ENCODE measurements at places on chromosomes 3 and 15. TPM values are rescaled to one million over a fixed set of nuclear protein-coding genes. Genes with fewer than 3 reads are reported as not detected.

DNA sequence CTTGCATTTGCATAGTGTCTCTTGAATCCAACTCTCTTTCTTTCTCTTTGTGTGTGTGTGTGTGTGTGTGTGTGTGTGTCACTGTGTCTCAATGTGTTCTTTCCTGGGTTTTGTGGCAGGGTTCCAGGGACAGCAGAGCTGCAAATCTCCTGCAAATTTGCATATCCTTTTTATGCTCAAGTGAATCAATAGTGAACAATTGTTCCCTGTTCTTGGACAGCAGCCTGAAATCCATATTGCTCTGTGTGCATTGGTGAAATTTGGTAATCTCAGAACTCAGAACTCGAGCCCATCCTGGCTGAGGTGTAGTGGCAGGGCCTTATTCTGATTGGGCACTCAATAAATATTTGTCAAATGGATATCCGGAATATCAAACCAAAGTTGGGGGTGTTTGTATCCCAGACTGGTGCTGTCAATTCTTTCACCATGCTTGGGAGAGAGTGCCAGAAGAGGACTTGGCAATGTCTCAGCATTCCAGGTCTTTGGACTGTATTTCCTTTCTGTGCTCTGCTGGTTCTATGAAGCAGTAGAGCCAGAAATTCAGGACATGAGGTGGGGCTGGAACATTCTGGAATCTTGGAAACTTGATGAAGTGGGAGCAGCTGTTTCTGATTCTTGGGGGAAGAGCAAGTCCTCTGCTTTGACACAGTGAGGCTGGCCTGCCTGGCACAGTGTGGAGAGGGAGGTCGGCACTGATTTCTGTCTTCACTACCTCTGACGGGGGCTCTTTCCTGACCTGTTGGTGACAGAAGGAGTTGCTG, 380.6 kb upstream of the C2CD4B start:
- DNase-seq = peak; percentile 91

DNA sequence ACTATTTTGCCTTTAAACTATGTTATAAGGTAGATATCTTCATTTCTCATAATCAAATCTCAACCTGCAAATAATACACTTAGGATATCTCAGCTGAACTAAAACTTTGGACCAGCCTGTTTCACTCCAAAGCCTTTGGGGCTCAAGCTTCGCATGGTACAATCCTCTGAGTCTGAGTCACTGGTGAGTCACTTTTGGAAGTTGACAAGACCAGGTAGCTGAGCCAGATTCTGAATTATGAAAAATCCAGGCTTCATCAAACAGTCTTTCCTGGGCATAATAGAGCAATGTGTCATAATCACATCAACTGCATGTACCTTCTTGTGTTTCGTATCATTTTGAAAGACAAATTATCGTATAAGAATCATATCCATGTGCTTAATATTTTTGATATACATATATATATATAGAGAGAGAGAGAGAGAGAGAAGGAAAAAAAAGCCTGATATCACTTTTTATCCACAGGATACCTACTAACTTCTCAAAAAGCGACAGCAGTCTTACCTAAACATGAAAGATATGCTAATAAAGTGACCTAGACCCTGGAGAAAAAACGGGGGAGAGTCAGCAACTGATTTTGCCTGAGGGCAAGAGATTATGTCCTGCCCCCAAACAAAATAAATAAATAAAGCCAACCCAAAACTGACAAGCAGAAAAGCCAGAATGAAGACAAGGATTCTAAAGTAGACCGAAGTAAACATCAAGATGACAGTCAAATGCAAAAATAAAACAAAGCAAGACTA, 263.9 kb upstream of the TGFBR2 start:
- DNase-seq = peak; percentile 70

SLC9A9 gene
- 12.2 TPM for total RNA-seq

TGM4 gene
- not detected for total RNA-seq

MUC4 gene
- total RNA-seq = 0.14 TPM

NEK10 gene
- 6.2 TPM for total RNA-seq

CGNL1 gene
- total RNA-seq = 7.9 TPM

TM4SF18 gene
- 7.7 TPM for total RNA-seq

DNA sequence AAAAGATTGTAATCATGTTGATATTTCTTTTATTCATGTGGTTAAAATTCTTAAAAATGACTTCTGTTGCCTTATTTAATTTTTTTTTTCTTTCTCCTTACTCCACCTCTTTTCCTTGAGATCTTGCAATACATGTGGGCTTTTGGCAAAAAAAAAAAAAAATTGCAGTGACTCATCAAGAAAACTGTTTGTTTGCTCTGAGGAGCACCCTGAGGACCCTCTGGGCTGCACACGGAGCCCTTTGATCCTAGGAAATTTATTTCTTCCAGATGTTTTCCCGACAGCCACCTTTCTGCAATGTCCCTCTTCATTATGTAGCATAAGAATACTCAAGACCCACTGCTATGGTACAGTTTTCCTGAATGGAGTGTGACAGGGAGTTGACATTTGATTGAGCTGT, 371.7 kb downstream of the ZBTB20 start:
- DNase-seq = no peak

DNA sequence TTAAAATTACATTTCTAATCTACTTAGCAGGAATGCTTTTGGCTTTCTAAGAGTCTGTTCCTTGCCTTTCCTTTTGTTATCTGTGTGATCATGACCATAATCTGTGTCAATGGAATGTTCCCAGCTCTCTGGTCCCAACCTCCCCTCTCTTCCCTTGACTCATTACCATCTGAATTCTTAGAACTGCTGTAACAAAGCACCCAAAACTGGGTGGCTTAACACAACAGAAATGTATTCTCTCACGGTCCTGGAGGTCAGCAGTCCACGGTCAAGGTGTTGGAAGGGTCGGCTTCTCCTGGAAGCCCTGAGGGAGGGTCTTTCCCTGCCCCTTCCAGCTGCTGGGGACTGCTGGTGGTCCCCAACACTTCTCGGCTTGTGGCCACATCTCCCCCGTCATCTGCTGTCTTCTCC, 81.1 kb downstream of the LRRK1 start:
- DNase-seq = peak; percentile 3

C2CD4A gene
- 0.17 TPM for total RNA-seq

DNA sequence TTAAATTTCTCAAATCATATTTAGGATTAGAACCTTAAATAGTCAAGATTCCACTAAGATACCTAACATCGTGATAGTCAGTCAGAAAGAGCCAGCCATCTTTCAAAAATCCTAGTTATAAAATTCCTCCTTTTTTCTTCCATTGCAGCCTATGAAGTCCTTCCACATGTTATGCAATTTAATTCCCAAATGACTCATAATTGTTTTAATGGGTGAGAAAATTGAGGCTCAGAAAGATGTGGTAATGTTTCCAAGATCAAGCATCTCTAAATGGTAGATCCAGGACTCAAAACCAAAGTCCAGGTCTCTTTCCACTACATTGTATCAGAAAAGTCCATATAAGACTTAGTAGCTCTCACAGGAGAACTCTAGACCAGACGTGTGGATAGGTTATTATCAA, 9.5 kb downstream of the CFAP44 start:
- no peak for DNase-seq

- no peak for DNase-seq
Observed at GRCh38 chr3:50453907-50454306, 49.5 kb downstream of the CACNA2D2 start.

- peak; percentile 27 for DNase-seq
Observed at GRCh38 chr3:136802481-136802996, 16.4 kb upstream of the SLC35G2 start.

RPN1 gene
- 226 TPM for total RNA-seq

DNA sequence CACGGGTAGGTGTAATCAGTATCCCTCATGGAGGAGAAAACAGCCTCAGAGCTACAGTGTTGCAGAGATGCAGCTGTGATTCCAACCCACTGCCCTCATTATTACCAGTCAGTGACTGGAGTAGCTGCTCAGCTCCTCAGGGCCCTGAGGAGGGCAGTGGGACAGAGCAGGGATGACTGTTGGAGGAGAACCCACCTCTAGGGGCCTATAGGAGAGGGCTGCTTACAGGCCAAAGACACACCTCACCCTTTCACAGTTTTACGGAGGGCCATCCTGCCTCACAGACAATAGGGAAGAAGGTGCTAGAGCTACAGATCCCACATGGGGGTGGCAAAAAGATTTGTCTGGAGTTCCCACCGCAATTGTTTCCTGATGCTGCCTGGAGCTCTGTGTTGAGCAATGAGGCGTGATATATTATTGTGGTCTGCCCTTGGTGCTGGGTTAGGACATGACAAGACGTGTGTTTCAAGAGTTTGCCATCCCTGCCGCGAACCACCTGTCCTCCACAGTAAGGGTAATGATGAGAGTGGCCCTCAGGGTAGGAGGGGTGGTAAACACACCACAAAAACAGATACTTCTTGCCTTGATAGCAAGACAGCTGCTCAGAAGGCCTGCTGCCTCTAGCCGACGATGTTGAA, 140.5 kb upstream of the TPM1 start:
- no peak for DNase-seq

RASGRP1 gene
- 4.6 TPM for total RNA-seq

- DNase-seq = no peak
Observed at GRCh38 chr3:191470545-191470944, 9.6 kb downstream of the PYDC2 start.

- DNase-seq = no peak
Observed at GRCh38 chr3:114351822-114352145, 58.0 kb downstream of the TIGIT start.

DNA sequence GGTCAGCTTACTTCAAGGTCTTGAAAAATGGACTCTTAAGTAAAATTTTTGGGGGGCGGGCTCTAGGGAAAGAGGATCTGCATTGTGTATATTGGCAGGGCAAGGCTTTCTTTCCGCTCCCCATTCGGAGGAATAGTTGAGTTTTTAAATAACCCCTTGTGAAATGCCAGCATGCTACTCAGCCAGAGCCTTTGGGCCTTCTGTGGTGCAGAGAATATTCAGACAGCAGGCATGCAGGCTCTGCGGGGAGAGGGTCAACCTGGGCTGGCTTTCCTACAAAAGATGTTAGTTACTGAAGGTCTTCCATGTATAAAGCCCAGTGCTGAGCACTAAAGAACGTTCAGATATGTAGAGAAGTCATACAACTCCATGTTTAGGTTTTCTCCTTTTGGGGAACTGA, 40.6 kb downstream of the ADAMTSL3 start:
- no peak for DNase-seq

DNA sequence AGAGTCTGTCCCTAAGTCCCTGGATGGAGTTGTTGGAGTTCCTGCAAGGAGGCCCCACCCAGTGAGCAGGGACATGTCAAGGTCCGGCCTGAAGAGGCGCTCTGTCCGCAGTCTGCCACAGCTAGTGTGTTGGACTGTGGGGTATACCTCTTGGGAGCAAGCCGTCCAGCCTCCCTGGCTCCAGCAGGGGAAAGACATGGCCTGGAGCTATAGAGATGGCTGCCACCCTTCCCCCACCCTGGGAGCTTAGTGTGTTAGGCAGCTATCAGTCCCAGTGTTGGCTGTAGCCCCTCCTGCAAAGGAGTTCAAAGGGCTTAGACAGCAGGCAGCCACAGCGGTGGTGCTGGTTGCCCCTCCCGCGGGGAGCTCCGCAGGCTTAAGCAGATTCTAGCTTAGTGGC, 20.3 kb downstream of the IMPG2 start:
- DNase-seq = no peak

DNA sequence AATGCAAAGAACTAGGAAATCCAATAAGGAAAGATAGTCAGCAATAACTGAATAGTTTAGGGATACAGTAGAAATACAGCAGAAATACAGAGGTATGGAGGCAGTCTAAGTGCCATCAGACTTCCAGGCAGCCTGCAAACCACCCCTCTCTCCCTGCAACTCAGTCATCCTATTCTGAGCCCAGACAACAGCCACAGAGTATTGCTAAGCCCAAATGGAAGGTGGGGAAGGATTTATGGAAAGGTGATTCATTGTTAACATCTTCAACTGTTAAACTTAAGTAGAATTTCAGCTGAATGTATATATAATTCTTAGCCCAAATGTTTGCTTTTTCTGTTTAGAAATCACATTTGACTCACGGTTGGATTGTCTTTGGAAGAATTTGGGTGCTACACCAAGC, 300.4 kb downstream of the RBMS3 start:
- no peak for DNase-seq

DNA sequence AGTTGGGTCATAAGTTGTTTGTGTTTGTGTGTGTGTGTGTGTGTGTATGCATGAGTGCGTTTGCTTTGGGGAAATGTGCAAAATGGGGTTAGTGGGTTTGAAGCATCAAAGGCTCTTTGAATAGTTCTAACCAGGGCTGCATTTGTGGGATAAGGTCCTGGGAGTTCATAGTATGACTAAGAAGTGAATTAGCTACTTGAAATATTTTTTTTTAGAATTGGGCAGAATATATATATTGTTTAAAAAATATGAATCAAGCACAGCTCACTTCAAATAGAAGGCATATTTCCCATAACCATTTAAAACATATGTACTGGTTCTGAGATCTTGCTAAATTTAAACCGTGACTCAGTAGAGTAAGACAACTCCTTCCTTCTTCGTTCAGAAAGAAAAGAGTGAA, 43.1 kb downstream of the IGF2BP2 start:
- no peak for DNase-seq

DNA sequence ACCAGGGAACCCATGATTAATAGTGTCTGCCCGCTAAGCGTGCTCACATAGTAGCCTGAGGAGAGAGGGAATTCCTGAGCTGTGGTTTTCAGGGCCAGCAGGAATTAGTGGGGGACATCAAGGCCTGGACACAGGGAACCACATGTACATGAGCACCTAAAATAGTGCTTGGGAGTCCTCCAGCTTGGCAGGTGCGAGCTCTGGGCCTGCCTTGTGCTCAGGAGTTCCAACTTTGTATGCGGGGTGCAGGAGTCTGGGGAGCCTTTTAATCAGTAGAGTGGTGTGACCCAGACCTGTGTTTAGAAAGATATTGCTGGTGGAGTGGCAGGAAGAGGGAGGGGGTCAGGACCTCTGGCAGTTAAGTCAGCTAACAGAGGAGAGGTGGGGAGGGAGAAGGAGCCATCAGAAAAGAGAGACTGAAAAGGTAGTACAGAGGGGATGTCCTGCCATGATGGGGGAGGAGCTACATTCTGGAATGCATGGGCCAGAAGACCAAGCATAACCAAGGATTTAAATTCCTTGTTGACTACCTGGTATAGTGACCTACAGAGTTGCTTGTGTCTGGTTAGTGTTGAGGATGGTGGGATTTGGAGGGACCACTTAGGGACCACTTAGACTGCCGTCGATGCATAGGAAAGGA, 1.9 kb downstream of the DAG1 start:
- DNase-seq = no peak

AMT gene
- 20.7 TPM for total RNA-seq

GRCh38 chr3:61454006-61454585, 107.3 kb upstream of the PTPRG start:
- DNase-seq = no peak

DNA sequence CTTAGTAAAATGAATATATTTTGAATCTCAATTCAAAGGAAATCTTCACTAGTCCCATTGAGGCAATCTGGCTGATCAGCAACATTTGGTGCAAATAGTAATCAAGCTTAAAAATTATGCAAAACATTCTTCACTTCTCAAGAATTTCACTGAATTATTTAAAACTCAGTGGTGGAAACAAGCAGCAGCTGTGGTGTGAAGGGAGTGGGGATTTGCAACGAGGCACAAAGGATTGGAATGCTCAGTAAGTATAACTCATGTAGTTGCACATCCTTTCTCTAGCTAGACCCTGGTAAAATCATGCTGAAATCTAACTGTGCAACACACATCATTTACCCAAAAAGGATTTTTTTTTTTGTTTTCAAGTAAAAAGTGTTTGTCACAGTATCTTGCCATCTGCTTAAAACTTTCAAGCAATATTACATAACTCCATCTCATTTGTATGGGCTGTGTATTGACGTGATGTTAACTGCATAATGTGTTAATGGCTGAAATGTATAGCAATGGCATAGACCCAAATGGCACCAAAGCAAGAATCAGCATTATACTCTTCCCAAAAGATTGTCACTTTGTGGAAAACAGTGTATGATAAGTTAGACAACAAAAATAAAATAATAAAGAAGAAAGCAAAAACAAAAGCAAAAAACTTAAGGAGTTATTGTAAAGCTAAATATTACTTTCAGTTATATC, 816.6 kb downstream of the EPHA3 start:
- no peak for DNase-seq
